ENCODE measurements at places on chromosomes 6 and 20. TPM values are rescaled to one million over a fixed set of nuclear protein-coding genes. Genes with fewer than 3 reads are reported as not detected.

DNA sequence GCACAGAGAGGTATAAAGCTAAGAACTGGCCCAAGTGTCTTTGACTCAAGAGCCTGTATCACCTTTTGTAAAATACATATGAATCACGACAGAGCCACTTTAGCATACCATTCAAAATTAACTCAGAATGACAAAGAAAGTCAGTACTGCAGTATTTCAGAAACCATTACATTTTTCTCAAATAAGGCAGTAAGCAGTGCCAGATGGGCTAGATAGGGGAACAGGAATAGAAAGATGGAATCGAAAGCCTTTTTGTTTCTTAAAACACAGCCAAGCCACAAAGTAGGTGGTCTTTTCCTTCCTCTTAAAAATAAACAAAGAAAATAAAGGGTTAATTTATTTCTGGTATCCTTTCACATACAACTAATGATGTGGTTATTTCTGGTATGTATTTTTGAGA, 10.3 kb downstream of the CLDN20 start:
- DNase-seq = no peak

Gene SLPI
- total RNA-seq = not detected

GRCh38 chr20:17339000-17339399, 112.2 kb downstream of the PCSK2 start:
- no peak for DNase-seq

DNA sequence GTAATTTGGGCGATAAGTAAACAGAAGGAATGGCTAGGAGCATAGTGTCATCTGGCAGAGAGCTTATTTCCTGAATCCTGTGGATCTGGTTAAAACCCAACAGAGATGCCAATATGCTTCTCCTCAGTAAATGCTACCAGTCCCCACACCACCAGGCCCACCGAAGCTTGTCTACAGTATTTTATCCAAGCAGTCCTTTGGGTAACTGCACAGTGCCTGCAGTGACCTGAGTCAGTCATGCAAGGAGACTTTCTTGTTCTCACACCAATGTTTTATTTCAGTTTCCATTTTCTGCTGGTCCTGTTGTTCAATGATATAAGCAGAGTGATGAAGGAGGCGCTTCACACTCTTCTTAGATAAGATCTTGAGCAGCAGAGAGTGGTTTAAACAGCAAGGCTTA, 326.3 kb downstream of the RIMS1 start:
- no peak for DNase-seq
